Activated naive CD4-positive, alpha-beta T cell treated with anti-CD3 and anti-CD28 coated beads, Interleukin-2, amount 50 U/mL, for 16 hours (primary cell): ENCODE measurements at places on chromosomes 5 and 9.

- DNase-seq = no peak
Observed at GRCh38 chr5:110476164-110476563, 250.3 kb downstream of the TMEM232 start.

GRCh38 chr9:463455-464171, 248.9 kb downstream of the DOCK8 start:
- no peak for DNase-seq

DNA sequence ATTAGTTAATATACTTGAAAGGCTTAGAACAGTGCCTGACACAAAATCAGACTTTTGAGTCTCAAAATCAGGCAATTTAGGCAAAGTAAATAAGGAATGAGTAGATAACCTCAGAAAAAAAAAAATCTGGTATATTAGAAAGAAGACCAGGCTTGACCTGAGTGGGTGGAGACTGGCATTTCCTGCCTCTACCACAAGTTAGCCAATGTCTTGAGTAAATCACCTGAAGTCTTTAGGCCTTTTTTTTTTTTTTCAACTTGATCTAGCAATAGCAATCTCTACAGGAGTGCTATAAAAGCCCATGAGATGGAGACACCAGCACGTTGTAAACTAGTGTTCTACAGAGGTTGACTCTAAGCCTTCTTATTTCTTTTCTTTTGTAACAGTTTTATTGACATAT, 104.2 kb upstream of the RASEF start:
- DNase-seq = no peak

- DNase-seq = no peak
Observed at GRCh38 chr9:137784641-137785513, 92.7 kb upstream of the CACNA1B start.

DNA sequence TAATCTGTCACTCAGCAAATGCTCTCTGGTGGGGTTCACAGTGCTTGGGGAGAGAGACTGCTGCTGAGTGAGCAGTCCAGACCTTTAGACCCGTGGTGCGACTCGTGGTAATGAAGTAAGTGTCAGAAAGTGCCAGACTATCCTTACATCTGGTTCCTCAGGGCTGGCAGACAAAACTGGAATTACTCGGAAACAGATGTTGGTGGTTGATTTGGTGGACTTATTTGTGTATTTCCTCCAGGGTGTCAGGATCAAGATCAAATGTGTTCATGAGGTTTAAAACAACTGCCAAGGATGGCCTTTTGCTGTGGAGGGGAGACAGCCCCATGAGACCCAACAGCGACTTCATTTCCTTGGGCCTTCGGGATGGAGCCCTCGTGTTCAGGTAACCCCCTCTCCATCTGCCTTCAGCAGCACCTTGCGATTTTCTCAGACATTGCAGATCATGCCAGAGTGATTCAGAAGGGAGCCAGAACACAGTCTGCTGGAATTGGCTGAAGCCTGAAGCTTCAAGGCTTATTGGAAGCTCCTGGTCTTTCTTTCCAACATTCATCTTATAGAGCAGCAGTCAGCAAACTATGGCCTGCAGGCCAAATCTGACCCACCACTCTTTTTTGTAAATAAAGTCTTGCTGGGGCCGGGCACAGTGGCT, 105.2 kb downstream of the LIFR start:
- DNase-seq = no peak

- no peak for DNase-seq
Observed at GRCh38 chr5:144585681-144586080, 415.0 kb downstream of the KCTD16 start.

DNA sequence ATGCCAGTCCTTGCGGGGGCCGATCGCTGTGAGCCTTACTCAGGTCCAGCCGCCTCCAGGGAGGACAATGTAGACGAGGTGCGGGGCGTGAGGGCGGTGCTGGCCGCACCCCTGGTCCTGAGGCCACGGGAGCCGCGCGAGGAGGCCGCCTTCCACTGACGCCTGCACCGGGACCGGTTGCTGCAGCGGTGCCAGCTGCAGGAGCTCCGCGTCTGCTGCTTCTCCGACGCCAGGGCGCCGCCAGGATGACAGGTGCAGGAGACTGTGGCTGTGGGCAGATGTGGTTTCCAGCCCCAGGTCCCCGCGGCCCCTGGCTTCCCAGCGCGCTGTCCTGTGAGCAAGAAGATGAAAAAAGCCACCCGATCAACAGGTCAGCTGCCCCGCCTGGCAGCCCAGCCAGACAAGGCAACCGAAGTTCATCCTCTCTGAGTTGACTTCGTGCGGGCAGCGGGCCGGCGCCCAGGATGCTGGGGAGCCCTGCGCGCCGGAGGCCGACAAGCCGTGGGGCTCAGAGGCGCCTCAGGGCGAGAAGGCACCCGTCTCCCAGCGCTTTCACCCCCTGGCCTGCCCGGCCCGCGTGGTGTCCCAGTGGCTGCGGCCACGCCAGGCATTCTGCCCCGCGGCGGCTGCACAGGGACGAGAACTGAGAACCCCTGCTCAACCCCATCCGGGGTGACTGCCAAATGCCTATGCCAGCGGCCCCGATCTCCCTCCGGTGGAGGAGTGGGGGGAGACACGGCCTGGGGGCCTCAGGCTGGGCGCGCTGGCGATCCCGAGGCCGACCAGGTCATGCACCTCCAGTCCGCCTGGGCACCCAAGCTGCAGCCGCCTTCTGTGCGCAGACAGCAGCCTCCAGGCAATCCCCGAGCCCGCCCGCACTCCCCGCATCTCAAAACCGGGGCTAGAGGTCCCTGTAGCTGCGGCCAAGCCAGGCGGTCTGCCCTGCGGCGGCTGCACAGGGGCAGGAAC, 43.4 kb upstream of the BICD2 start:
- peak; percentile 40 for DNase-seq

- no peak for DNase-seq
Observed at GRCh38 chr9:137832191-137832700, 45.3 kb upstream of the CACNA1B start.

GRCh38 chr9:3750321-3750720, 224.5 kb upstream of the RFX3 start:
- no peak for DNase-seq

GRCh38 chr5:141605523-141606277, 13.1 kb downstream of the DIAPH1 start:
- peak; percentile 50 for DNase-seq

DNA sequence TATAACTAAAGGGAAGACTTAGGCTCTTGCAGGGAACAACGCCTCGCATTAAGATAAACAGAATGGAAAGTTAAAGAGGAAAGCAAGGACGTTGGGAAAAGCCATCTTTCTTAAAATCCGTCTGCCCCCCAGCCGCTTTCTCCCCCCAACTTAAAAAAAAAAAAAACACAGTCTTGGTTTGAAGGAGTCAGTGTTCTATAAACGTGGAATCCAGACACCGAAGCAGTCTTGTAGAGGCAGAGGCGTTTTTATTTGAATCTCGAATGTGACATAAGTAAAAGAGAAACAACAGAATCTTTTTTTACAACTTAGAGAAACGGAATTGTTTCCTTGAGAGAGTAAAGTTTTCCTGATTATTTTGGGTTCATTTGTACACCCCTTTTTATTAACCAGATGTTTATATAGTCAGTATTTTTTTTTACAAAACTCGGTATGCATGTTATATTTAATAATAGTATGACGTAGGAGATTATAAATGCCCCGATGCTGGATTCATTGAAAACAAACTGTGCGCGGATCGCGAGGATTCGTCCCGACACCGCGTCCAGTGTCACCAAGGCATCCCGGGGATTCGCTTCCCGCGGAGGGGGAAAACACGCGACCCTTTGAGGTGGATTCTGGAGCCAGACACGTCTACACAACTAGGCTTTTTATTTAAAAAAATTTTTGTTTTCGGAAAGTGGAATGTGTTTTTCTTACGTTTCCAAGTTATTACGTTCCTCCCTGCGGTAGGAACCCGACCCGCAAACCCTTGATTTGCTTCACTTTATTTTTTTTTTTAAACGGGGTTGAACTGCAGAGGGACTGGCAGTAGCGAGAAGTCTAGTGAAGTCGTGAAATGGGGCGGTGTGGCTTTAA, 6.7 kb downstream of the PTCH1 start:
- no peak for DNase-seq

GRCh38 chr5:177403102-177403791, 2.8 kb upstream of the PFN3 start:
- DNase-seq = peak; percentile 61

DNA sequence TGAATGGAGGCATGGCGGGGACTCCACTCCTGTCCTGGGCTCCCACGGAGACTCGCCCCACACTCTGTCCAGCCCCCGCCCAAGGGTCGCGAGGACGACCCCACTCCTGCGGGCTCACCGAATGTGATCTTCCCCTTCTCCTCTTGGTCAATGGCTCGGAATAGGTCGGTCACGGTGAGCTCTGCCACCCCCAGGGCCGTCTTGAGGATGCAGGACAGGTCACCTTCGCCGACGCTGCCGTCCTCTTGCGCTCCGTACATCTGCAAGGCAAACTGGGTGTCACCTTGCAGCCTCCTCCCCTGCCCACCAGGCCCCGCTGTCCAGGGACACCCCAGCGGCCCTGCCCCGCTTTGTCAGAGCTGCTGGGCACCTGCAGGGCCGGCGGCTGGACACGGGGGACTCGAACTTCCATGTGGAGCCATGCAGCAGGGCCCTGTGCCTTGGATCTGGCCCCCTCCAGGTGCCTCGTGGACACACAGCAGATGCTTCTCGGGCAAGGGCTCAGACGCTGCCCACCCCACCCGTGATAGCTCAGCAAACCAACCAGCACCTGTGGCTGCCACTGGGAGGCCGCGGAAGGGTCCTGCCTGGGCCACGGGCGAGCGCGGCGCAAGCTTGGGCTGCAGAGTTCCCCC, 21.5 kb upstream of the SLC6A3 start:
- peak; percentile 9 for DNase-seq

- no peak for DNase-seq
Observed at GRCh38 chr9:113215132-113215531, 5.9 kb downstream of the FKBP15 start.

GRCh38 chr5:115588640-115589039, 13.6 kb downstream of the TICAM2 start:
- DNase-seq = no peak

GRCh38 chr9:121023064-121023463, 27.0 kb downstream of the C5 start:
- no peak for DNase-seq

GRCh38 chr5:61657686-61658085, 325.6 kb downstream of the ZSWIM6 start:
- DNase-seq = no peak

DNA sequence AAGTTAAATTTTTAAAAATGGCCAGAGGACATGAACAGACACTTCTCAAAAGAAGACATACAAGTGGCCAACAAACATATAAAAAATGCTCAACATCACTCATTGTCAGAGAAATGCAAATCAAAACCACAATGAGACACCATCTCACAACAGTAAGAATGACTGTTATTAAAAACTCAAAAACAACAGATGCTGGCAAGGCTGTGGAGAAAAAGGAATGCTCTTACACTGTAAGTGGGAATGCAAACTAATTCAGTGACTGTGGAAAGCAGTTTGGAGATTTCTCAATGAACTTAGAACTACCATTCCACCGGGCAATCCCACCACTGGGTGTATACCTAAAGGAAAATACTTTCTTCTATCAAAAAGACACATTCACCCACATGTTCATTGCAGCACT, 168.5 kb upstream of the PIK3R1 start:
- no peak for DNase-seq

DNA sequence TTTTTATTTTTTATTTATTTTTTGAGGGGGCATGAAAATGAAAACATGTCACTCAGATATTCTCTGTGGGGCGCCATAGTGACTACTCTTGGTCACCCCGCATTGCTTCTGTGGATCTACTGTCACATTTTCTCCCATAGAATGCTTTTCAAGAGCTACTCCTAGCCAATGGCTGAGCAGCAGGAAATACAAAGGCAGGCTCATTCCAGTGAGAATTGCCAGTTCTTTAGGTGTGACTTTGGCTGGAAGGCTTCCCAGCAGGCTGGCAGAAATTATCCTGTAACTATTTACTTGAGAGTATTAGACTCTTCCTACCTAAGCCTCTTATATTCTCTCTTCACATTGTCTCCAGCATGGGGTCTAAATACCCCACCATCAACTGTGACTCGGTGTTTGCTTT, 21.0 kb upstream of the PTPRD start:
- no peak for DNase-seq

GRCh38 chr5:149747141-149747832, 17.2 kb downstream of the PPARGC1B start:
- no peak for DNase-seq

DNA sequence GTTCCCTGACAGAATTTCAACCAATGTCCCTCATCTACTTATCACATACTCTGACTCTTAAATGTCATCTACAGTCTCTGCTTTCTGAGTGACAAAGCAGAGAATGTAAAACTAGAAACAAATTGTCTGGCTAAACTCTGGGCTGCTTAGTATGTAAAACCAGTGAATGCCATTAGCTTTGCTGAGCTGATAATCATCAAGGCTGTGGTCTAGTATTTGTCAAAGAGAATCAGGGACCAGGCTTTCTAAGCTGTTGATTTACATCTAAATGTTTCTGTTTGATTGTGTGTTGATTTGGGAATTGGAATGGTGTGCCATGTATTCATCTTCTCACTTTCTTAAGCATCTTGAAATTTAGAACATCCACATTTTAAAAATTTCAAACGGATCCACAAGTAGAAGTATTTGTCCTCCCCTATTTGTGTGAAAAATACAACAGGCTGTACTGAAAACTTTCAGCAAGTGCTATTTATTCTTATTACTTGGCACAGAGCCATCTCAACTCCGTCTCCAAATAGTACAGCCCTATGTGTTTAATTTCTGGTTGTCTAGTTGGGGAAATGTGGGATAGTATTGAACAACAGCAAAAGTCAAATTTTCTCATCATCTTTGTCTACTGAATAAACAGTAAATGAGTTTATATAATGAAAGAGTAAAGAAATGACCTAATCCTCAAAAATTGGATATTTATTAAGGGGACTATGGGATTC, 251.5 kb downstream of the KCTD16 start:
- no peak for DNase-seq

DNA sequence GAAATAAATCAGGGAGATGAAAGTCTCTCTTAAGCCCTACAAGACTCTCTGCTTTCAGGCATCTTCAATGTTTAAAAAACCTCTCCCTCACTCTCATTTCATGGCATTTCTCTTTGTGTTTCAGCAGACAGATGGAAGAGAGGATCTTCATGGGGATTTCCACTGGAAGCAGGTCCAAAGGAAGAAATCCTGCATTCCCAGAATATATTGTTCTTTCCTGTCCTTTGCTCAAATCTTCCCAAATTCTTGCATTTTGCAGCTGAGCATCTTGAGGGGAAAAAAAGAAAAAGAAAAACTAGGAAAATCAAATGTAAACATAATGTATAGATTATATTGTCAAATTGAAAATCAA, 382.2 kb downstream of the ENC1 start:
- DNase-seq = no peak

- no peak for DNase-seq
Observed at GRCh38 chr9:90162819-90163218, 479.8 kb downstream of the DIRAS2 start.

DNA sequence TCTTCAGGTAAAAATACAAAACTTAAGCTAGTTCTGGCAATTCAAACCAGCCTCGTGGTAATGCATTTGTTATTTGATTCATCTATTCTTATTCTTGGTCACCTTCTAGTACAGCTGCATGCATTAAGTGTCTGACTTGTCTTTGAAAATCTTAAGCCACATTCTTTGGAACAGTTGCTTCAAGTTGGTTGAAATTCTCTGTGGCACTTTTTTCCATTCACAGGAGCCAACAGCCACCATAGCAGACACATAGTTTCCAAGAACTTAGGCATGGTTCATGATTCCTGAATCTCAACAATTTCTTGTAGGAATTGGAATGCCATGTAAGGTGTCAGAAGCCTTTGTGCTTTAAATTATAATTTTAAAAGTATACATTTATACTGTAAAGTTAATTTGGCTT, 47.4 kb upstream of the MEF2C start:
- DNase-seq = no peak

- DNase-seq = no peak
Observed at GRCh38 chr5:111197523-111197922, 26.7 kb upstream of the CAMK4 start.

GRCh38 chr5:158701406-158702177, 398.1 kb downstream of the EBF1 start:
- DNase-seq = no peak
